ENCODE measurements at places on chromosomes 4 and X.
A peak's percentile ranks its signal among the peaks of the same experiment; 100 is the strongest.

DNA sequence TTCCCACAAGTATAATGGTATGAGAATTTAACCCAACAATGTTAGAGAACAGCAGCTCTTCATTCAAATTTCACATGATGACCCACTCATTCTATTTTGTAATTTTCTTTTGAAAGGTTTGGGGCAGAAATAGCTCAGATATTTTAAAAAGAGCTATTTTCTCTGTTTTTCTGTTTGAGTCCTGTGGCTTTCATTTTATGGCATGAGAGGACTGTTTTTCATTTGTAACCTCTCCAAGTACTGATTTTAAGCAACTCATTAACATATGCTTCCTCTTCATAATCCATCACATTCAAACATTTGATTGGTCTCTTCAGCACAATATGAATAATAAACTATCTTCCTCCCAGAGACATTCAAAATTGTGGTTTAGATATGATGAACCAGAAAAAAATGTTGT, 129.0 kb upstream of the TEX13A start:
- DNase-seq = no peak

- peak; percentile 36 for DNase-seq
Observed at GRCh38 chrX:100636321-100636991, at the start of gene TSPAN6. TSS of gene TSPAN6 (minus strand) at chrX:100636806. CDS start at chrX:100636694, 112 bp downstream.

GRCh38 chr4:98652996-98653395, 5.4 kb downstream of the TSPAN5 start:
- DNase-seq = no peak

DNA sequence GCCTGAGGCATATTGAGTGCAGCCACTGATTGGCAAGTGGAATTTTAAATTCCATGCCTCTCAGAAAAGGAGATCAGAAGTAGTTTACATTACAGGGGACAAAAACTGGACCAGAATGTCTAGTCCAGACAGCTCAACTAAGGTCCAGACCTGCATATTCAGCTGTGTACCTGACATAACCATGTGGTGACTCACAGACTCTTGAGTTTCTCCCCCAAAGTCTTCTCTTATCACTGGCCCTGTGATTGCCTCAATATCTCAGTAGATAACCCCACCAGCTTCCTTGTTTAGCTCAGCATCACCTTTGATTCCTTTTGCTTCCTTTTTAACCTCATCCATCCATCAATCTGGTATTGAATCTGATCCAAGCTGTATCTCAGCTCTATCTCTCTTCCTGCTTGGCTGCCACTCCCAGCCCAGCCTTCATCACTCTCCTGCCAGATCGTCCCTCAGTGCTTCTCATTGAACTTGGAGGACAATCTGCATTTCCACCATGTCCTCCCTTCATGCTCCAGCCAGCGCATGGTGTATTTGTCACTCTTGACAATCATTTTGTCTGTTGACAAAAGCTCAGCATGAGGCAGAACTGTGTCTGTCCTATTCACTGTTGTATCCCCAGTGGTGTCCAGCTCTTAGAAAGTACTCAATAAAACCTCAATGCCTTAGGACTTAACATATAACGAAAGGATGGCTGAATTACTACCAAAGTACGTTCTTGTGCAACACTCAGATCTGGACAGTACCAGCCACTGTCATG, 27.8 kb upstream of the SLC2A9 start:
- no peak for DNase-seq

DNA sequence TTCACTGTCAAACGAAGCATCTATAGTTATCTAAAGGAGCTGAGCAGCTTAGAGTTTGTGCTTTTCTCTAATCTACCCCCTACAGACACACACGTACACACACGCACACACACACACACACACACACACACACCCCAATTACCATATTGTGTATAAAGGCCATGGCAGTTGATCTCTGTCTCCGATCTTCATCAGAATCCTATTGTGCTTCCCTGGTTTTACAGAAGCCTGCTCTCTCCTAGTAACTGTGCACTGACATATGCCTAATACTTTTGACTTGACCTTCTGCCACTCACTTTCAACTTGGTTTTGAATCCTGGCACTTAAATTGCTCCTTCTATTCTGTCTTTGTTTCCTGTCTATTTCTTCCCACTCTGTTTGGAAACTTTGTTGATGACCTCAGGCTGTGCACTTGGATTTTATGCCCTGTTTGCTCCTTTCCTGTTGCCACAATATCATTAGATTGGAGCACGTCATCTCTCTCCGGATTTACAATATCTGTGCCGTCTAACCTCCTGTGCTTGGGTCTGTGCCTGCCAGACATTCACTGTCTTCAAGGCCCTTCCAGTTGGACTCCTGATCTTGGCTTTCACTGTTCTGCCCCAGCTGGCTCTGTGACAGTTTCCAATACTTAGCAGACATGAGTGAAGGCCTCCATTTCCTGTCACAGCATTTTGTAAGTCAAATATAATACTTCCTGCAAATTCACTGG, 928.1 kb downstream of the FAT4 start:
- no peak for DNase-seq

- no peak for DNase-seq
Observed at GRCh38 chr4:159757499-159757898, 654.6 kb downstream of the RAPGEF2 start.

- no peak for DNase-seq
Observed at GRCh38 chr4:1058198-1058996, 47.0 kb downstream of the FGFRL1 start.

DNA sequence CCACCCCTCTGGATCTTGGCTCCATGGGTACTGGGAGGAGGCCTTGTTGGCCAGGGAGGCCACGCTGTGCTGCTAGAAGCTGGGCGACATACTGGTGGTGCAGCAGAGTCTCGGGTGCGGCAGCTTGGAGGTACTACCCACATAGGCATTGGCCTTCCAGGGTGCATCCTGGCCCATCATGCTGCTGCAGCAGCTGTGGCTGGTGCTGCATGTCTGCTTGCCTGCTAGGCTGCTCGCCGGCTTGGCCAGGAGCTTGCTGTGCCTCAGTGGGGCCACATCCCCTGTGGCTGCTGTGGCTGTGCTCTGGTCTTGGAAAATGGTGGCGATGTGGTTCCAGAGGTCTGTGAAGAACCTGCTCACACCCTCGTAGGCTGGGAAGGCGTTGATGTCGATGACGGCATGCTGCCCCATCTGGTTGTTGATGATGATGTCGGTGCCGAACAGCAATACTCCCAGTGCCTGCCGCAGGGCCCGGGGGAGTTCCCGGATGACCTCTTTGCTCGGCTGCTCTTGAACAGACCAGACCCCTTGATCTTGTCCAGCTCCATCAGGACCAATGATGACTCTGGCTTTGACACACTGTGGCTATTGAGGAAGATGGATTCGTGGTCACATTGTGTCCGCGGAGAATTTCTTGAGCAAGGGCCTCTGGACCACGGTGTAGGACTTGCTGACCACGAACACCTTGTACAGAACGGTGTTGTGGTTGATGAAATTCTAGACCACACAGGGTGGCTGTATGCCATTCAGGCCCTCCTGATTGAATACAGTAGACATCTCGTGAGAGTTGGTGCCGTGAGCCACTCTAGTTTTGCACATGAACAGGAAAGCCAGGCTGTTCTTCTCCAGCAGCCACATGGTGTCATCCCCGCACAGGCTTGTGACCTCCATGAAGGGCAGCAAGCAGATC, 11.8 kb downstream of the RBM10 start:
- no peak for DNase-seq

DNA sequence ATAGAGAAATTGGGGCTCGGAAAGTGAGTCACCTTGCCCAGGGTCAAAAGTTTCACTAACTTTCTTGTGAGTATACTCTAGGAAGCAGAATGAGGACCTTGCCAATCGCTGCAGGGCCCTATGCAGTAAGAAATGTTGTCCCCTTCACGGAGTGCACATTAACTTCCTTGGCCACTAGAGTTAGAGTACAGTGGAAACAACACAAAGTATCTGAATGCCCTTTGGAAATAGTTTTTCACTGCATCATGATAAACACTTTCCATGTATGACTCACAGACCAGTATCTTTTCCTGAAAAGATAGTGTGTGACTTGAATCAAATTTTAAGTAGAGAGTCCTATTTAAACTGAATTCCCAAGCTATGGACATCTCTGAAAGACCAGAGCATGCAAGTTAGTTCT, 45.5 kb upstream of the STK26 start:
- no peak for DNase-seq

DNA sequence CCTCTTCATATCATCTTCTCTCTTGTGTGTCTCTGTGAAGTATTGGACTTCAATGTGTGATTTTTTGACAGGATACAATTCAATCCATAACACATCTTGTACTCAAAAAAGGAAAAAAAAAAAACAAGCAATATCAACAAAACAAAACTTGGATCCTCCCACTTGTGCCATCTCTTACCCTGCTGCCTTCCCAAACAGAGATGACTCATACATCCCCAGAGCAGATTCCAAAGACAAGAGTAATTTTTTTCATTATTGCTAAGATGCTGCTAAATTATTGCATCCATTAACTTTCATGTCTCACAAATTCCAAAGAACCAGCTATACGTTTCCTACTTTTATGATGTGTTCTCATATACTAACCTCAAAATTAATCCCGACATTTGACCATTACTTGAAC, 479.2 kb downstream of the GBA3 start:
- DNase-seq = no peak

- no peak for DNase-seq
Observed at GRCh38 chrX:110003167-110004156, 548 bp downstream of the TMEM164 start.
